ENCODE measurements at places on chromosomes 5 and 9.

DNA sequence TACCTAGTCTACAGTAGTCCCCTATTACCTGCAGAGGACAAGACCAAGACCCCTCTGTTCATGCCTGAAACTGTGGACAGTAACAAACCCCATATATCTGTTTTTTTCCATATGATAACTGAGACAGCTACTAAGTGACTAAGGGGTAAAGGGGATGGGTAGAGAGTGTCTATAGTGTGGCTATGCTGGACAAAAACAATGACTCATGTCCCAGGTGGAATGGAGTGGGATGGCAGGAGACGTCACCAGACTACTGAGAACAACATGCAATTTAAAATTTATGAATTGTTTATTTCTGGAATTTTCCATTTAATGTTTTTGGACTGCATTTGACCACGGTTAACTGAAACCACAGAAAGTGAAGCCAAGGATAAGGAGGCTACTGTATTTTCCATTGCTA is 171.8 kb downstream of the AGTPBP1 start:
- DNase-seq = no peak

GRCh38 chr5:117621921-117622320 is 1047.3 kb upstream of the SEMA6A start:
- no peak for DNase-seq

GRCh38 chr5:25862276-25862675 is 1176.1 kb downstream of the CDH9 start:
- DNase-seq = peak; percentile 40

DNA sequence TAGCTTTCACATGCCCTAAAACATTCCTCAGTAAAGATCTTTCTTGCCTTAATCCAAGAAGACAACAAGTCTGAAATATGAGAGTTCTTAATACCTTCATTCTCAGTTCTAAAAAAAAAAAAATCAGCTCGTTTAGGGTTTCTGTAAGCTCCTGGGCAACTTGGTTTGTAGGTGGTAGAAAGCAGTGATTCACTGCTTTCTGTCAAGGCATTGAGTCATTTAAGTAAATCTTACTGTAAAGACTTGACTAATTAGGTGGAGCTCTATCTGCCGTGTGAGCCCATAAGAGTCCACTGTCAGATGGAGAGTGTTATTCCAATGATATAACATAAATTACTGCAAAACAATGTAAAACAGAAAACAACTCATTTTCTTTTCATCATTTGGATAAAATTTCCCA is 56.1 kb upstream of the MAST4 start:
- DNase-seq = no peak
